ENCODE measurements at places on chromosomes 3 and 15. TPM values are rescaled to one million over a fixed set of nuclear protein-coding genes. Genes with fewer than 3 reads are reported as not detected.
A peak's percentile ranks its signal among the peaks of the same experiment; 100 is the strongest.

DNA sequence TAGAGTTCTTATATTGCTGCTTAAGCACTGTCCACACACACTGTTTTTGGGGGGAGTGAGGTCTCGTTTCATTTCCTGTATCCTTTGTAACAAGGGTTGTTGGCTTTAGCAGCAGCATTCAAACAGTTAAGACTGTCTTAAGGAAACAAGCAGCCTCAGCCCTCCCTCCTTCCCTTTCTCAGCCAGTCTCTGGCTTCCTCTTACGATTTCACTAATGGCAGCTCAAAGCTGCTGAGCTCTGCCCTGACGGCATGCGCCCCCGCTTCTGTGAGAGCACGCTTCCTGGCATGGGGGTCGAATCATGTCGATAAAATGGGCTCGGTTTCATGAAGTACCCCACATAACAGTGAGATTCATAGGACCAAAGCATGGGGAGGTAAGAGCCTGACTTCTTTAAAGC is 105.0 kb downstream of the KLHL25 start:
- peak overlapping the region; percentile 97 for H3K27ac ChIP-seq
- DNase-seq = peak; percentile 84
- H3K27me3 ChIP-seq = no peaks in the 10 kb centered on the region
- peaks cover 10% of the 10 kb centered on the region for H3K36me3 ChIP-seq

- no peak overlapping the region for H3K4me3 ChIP-seq
- DNase-seq = no peak
- no peak overlapping the region for H3K27ac ChIP-seq
- no peaks in the 10 kb centered on the region for H3K27me3 ChIP-seq
- H3K4me1 ChIP-seq = no peaks in the 10 kb centered on the region
These were observed 87.0 kb upstream of the BOC start for GRCh38 chr3:113124256-113124830.

GRCh38 chr3:192275741-192276355 is 451.5 kb downstream of the FGF12 start:
- no peaks in the 10 kb centered on the region for H3K36me3 ChIP-seq
- no peak for DNase-seq
- no peak overlapping the region for H3K4me3 ChIP-seq
- H3K27ac ChIP-seq = no peak overlapping the region
- H3K4me1 ChIP-seq = no peaks in the 10 kb centered on the region

DNA sequence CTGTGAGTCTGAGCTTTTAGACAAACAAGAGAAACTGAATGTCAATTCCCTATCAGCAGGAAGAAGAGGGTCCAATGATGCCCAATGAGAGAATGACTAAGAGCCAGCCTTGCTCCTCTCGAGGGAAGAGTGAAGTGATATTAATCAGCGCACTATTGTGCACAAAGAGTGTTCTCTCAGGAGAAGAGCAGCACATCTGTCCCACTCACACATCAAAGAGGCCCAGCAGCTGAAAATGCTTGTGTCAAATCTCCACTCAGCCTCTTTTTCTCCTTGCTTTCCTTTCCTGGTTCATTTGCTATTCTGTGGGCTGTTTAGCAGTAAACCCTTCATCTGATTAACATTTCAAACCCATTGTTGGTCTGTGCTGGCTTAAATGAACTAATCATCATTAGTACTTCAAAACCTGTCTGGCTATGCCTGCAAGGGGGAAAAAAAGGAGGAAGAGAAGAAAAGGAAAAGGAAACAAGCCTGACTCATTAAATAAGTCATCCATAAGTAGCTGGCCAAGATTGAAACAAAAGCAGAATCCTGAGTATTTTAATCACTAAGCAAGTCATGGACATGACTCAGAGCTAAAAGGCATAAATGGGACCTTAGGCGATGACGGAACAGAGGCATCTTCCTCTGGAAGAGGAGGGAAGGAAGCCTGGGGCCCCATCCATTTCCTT is 912.7 kb downstream of the TUSC7 start:
- H3K4me1 ChIP-seq = no peaks in the 10 kb centered on the region
- no peaks in the 10 kb centered on the region for H3K27me3 ChIP-seq
- no peak overlapping the region for H3K4me3 ChIP-seq
- H3K27ac ChIP-seq = no peak overlapping the region

TRPM1 gene
- total RNA-seq = 0.16 TPM

VIPR1 gene
- 0.29 TPM for total RNA-seq

- DNase-seq = no peak
- H3K4me1 ChIP-seq = no peaks in the 10 kb centered on the region
- no peaks in the 10 kb centered on the region for H3K27me3 ChIP-seq
- no peak overlapping the region for H3K4me3 ChIP-seq
These were observed 76.4 kb downstream of the FNDC3B start for GRCh38 chr3:172115787-172116186.

DNA sequence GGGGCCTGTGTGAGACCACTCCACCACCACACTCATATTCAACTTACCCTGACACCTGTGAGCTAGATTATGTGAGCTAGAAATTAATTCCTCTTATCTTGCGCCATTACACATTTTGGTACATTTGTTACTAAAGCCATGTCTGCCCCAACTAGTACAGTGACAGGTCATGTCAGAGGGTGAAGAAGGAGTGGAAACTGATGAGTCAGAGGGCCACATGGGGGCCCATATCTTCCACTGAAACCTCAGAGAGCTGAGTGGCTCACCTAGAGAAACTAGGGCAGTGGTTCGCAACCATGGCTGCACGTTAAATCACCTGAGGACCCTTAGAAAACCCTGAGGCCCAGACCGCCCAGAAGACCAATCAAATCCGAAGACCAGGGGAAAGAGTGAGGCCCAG is 15.7 kb upstream of the MEF2A start:
- DNase-seq = no peak
- H3K4me1 ChIP-seq = no peaks in the 10 kb centered on the region
- peaks cover 2% of the 10 kb centered on the region for H3K27me3 ChIP-seq
- H3K4me3 ChIP-seq = no peak overlapping the region
- H3K27ac ChIP-seq = no peak overlapping the region
- no peaks in the 10 kb centered on the region for H3K36me3 ChIP-seq
